ENCODE measurements at places on chromosomes 12 and 14. TPM values are rescaled to one million over a fixed set of nuclear protein-coding genes. Genes with fewer than 3 reads are reported as not detected.
A peak's percentile ranks its signal among the peaks of the same experiment; 100 is the strongest.

The TSHR gene
- total RNA-seq, result not detected

The CLEC4C gene
- not detected for total RNA-seq

The SLC39A5 gene
- not detected for total RNA-seq

The MAP3K12 gene
- total RNA-seq, result 2.0 TPM

DNA sequence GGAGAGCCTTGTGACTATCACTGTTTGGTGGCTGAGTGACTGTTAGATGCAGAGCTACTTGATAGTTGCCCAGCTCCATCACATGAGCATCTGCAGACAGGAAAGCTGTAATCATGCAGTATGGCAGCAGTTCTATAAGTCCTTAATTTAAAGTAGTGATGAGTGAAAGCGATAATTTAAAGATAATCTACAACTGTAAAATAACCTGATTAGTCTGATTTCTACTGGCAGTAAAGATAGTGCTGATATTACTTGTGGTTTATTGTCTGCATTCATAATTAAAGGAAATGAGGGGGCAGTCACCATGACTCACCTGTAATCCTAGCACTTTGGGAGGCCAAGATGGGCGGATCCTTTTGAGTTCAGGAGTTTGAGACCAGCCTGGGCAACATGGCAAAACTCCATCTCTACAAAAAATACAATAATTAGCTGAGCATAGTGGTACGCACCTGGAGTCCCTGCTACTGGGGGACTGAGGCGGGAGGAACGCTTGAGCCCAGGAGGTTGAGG, 41.2 kb upstream of the PLEKHD1 start:
- ATAC-seq, result no peak

GRCh38 chr14:92449404-92450181, 64.0 kb upstream of the RIN3 start:
- ATAC-seq, result no peak

DNA sequence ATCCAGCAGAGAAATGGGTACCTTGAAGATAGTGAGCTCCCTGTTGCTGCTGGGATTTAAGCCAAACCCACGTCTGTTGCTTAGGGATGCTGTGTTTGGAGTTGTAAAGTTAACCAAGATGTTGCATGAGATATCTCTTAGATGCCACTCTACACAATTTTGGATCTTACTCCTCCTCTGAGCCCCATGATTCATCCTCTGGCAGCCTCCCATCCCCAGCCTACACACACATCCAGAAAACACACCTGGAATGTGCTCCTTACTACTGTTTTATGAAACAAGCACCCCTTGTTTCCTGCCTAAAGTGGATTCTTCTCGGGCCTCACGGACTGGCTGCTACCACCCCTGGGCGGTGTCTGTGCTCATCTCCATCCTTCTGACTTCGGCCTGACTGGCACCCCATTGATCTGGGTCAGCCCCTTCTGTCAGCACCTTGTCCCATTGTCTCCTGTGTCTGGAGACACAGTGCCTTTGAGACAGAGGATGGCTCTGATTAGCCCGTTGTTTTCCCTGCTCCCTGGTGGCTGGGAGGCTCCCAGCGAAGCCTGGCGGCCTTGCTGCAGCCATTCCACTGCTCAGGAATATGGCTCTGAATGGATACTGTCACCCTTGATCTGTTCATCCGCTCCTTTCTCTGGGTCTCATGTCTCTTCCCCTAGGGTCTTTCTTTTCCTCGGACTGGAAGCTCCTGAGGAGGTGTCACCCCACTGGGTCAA, 24.3 kb downstream of the TSPAN9 start:
- ATAC-seq, result peak; percentile 39

- ATAC-seq, result peak; percentile 89
Observed at GRCh38 chr14:68884031-68885030, 91.5 kb upstream of the ZFP36L1 start.

DNA sequence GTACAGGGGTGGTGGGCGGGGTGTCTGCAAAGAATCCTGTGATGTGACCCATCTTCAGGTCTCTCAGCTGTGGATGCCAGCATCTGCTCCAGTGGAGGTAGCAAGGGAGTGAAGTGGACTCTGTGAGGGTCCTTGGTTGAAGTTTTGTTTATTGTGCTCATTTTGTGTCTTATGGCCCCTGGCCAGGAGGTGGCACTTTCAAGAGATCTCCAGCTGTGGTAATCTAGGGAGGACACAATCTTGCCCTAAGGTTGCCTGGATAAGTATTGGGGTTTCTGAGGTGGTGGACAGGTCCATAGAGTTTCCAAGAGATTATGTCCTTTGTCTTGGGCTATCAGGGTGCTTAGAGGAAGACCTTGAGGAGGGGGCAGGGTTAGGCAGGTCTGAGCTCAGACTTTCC, 260.7 kb downstream of the CCDC59 start:
- ATAC-seq, result no peak

GRCh38 chr12:109706747-109707469, 6.7 kb upstream of the FAM222A start:
- no peak for ATAC-seq

- ATAC-seq, result no peak
Observed at GRCh38 chr12:46609674-46610073, 216.1 kb downstream of the SLC38A4 start.

DNA sequence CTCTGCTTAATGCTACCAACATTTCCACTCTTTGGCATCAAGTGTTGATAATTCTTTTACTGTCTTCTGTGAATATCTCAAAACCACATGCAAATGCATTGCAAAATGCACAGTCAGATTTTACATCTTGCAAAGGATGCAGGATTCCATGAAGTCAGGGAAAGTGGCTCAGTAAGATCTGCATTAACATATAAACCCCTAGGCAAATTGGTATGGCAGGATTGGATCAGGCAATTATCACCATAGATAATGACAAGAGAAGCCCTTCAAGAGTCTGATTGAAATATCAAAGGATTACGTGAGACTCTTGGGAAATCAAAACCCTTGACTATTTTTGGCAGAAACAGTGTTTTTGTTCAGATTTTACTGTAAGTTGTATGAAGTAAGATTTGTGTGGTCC, 71.0 kb downstream of the TMTC2 start:
- no peak for ATAC-seq

GRCh38 chr12:51218607-51219161, 822 bp upstream of the POU6F1 start:
- peak; percentile 27 for ATAC-seq

GRCh38 chr12:68866950-68867349, 59.0 kb downstream of the MDM2 start:
- ATAC-seq, result no peak
